HTR-8/SVneo (cell line): ENCODE measurements at places on chromosomes 16 and 17.
A peak's percentile ranks its signal among the peaks of the same experiment; 100 is the strongest.

GRCh38 chr17:15287538-15288267 lies 22.6 kb upstream of the PMP22 start:
- DNase-seq, result no peak

GRCh38 chr16:28585674-28586073 lies 11.2 kb downstream of the SULT1A2 start:
- no peak for DNase-seq

DNA sequence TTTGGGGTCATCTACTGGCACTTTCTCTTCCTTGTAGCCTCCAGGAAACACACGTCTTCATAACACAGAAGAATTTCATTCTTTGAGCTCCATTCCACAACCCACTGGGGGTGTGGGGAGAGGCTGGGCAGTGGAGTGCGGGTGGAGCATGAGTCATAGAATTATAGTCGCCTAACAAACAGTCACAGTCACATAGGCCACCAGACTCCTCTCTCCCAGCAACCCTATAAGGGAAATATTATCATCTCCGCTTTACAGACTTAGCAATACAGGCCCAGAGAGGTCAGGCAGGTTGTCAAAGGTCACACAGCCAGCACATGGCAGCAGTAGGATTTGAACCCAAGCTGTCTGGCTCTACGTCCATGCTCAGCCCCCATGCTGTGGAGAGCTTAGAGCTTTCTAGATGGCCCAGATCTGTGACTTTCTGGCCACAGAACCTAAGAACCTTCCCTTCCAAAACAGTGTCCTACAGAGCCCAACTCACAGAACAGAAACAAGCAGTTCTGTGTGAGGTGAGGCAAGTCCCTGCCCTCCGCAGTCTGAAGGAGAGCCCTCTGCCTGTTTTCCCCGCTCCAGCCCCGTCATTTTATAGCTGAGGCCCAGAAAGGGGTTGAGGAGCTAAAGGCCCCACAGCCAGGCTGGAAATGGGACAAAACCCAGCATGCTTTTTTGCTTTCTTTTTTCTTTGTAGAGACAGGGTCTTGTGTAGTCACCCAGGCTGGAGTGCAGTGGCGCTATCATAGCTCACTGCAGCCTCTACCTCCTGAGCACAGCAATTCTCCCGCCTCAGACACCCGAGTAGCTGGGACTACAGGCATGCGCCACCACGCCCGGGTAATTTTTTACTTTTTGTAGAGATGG lies 10.7 kb upstream of the LITAF start:
- DNase-seq, result no peak

DNA sequence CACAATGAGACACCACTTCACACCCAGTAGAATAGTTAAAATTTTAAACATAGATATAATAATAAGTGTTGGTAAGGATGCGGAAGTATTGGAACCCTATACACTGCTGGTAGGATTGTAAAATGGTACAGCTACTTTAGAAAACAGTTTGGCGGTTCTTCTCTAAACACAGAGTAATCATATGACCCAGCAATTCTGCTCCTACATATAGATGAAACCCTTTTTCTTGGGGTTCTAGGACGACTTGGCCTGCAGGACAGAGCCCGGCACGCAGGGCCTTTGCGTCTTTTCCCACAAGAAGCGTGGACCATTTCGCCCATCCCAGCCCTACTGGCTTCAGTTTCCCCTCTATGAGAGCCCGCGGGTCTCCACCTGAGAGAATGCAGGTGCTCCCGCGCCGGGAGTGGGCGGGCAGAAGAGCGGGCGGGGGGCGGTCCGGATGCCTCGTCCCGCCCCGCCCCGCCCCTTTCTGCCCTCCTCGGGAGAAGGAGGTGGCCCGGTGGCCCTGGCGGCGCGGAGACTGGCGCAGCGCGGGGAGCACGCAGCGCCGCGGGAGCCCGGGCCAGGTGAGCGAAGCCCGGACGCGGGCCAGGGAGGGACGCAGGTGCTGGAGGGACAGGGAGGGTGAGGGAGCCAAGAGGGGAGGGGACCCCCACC lies at the start of gene SDR42E2:
Gene SDR42E2 (plus strand): TSS at position 508 of the 657 bp plus-strand sequence. CDS start 3,077 bp downstream, outside the sequence.
- DNase-seq, result no peak

DNA sequence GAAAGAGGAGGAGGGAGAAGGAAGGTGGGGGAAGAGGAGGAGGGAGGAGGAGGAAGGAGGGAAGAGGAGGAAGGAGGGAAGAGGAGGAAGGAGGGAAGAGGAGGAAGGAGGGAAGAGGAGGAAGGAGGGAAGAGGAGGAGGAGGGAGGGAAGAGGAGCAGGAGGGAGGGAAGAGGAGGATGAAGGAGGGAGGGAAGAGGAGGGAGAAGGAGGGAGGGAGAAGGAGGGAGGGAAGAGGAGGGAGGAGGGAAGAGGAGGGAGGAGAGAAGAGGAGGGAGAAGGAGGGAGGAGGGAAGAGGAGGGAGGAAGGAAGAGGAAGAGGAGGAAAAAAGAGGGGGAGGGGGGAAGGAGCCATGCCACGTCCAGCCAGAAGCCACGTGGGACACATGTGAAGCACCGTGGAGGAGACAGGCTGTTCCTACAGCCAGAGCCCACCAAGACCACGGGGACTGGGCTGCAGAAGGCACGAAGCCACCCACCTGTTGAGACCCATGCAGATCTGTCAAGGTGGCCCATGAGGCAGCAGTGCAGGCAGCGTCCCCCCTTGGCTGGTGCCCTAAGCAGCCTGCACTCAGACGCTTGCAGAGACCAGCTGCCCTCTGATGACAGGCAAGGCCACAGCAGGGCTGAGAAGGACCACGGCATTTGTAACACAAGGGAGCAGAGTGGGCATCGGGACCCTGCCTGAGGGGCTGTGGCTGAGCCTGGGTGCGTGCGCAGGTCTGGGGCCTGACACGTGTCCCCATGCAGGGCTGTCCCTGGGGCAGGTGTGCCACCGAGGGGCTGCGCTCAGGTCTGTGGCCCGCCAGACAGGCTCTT lies 10.3 kb downstream of the NDUFAF8 start:
- no peak for DNase-seq

GRCh38 chr17:19645734-19646201 lies 2.8 kb upstream of the ALDH3A2 start:
- peak; percentile 39 for DNase-seq

DNA sequence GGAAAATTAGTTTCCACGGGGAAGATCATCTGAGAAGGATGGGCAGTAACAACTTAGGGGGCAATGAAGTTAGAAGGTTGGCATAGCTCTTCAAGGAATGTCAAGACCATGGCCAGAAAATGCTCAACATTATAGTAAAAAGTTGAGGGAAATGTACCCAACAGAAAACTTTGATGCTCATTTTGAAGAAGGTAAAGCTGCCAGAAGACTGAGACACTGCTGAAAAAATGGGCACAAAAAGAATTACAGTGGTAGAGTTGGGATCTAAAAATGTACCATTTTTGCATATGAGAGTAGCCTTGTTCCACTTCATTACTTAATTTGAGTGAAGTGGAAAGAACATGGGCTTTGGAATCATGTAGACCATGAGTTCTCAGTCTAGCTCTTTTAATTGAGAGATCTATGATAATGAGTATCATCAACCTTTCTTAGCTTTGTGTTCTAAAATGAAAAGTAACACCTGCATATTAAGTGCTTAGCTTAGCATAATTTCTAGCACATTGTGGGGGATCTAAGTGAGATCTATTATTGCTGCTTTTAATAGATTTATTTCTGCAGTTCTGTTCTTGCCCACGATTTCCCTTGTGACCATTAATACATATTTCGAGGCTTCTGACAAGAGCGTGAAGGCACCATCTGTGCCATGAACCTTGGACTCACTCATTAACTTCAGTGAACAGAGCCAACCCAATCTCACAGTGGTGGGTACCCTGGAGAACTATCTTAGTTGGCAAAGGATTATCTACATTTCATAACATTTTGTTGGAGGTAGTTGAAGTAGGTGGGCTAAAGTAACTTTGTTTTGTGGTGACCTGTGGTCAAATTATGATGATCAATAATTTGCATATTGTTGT lies 3.0 kb downstream of the NACA2 start:
- no peak for DNase-seq

GRCh38 chr17:72946696-72947095 lies 145.8 kb downstream of the SLC39A11 start:
- DNase-seq, result no peak
